ENCODE measurements at places on chromosomes 2 and 18.

- no peak for DNase-seq
Measured at GRCh38 chr2:66489436-66489835, 54.5 kb downstream of the MEIS1 start.

DNA sequence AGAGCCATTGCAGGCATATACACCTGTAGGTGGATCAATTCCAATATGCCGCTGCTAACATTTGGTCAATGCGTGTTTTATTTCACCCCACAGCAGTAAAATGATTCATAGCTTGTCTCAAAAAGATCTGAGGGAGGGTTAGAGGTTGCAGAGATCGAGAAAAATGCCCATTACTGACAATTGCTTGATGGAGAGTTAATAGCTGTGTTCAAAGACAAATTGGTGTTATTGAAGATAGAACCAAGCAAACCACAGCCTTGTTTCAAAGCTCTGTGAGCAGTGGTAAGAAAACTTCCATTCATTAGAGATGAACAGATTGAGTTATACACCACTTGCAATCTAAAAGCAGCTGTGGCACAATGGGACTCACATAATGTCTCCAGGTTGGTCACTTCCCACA, 95.4 kb downstream of the KCNE4 start:
- no peak for DNase-seq

DNA sequence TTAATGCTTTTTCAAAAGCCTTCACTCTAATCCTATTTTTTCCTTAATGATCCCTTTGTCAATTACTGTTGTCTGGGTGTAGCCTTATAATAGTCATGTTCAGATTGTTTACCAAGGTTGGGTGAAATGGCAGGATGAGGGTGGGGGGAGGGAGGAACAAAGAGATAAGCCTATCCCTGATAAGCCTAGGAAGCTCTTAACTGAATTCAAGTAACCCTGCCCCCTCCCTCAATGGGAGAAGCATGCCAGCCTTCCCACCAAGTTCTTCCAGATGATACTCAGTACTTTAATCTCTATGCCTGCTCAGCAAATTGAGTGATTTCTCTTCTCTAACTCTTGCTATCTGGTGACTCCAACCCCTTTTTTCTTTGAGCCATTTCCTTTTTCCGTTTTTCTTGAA, 180.3 kb upstream of the ETAA1 start:
- no peak for DNase-seq

DNA sequence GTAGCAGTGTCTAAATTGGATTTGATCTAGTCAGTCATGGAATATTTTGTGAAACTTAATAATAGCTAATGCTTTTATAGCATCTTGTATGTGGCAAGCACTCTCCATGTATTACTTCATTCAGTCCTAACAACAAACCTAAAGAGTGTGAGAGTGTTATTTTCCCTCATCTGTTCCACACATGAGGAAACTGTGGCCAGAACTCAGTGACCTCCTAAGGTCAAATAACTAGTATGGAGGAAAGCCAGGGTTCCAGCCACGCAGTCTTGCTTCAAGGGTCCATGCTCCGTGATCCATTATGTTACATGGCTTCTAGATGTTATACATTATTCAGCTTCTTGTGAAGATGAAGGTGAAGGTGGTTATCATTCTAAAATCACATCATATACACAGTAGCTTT, 45.5 kb downstream of the TWSG1 start:
- DNase-seq, result no peak

- DNase-seq, result no peak
Measured at GRCh38 chr2:179726461-179727180, 134.8 kb downstream of the ZNF385B start.

DNA sequence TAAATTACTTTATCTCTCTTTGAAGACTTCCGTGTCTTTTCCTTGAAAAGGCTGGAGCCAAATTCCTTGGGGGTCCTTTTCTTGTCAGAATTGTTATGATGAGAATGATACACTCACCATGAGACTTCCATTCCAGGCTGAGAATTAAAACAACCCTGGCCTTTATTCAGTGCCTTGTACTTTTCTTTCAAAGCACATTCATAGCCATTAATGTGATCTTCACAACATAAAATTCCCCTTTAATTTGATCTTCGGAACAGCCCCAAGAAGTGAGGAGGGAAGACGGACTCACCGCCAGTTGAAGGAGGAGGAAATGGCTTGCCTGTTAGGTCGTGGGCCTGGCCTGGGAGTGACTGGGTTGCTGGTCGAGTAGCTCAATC, 127.3 kb downstream of the DDX1 start:
- DNase-seq, result no peak

- no peak for DNase-seq
Measured at GRCh38 chr2:41711736-41712135, 336.1 kb upstream of the PKDCC start.

GRCh38 chr2:234446404-234447076, 50.3 kb downstream of the ARL4C start:
- DNase-seq, result peak; percentile 92

GRCh38 chr2:24179683-24180082, 4.8 kb downstream of the FAM228A start:
- DNase-seq, result no peak

DNA sequence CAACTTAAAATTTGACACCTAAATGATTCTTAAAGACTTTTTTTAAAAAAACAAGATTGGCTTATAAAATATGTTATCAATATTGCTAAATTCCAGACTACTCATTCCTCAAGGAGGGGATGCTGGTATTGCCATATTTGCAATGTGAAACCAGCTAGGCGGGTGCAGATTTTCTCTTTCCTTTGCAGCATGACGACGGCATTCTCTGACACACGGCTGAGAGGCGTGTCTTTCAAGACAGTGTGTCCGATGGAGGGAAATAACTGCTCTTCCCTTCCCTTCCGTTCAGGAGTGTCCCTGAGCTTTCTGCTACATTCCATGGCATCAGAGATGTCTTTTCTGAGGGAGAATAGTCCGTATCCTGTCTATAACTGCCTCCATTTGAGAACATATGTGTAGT, 38.2 kb upstream of the CNGA3 start:
- DNase-seq, result no peak

GRCh38 chr2:224659714-224660113, 56.5 kb downstream of the CCDC195 start:
- no peak for DNase-seq

DNA sequence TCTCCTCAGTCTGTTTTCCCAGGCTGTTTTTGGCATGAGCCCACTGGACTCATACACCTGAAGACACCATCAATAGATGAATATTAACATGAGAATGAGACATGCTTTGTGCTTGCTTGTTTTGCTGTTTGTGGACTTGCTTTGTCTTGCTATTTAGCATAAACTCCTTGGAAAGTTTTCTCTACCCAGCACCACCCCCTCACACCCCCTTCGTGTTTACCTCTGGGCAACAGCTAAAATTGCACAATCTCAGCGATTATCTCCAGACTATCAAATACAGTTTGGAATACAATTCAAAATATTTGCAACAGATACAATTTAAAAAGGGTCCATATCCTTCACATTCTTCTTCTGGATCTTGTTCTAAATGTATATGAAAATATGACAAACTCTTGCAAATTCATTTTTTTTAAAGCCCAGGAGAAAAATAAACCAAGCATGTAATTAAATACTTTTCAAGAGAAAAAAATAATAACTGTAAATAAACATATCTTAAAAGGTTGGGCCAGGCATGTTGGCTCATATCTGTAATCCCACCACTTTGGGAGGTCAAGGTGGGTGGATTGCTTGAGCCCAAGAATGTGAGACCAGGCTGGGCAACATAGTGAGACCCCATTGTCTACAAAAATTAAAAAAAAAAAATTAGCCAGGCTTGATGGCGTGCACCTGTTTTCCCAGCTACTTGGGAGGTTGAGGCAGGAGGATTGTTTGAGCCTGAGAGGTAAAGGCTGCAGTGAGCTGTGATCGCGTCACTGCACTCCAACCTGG, 32.3 kb upstream of the PMAIP1 start:
- DNase-seq, result no peak

DNA sequence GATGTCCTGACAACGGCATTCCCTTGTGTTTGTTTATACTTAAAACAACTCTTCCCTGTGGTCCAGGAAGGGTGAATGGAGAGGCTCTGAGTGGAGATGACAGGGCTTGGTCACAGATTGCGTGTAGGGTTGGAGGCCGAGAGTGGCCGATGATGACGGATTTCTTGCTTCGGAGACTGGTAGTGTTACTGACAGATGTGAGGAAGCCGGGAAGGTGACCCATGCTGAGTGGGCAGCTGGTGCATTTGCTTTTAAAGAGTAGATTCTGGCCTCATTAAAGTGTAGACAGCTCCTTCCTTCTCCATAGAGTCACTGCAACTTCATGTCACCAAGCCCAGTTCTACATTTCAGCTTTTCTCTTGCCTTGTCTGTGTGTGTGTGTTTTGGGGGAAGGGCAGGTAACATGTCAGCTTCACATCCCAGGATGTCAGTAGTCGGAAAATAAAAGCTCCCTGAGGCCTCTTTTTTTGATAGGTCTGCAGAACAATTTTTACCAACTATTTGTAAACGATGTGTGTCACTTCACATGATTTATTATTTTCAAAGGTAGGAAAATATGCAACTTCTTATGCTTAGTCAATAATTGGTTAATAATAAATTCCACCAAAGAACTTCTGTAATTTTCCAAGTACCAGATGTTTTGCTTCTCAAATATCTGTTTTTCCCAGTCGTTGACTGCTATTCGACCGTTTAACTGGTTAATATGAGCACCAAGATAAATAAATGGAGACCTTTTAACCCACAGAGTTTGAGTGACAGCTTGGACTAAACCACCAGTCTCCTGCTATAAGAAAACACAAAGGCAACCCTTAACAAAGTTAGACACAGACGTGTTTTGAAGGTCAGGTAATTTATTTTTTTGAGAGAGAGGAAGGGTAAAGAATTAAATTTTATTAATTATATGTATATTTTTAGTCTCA, 436.9 kb downstream of the SLC4A3 start:
- DNase-seq, result no peak

- no peak for DNase-seq
Measured at GRCh38 chr18:35466815-35467623, 30.7 kb downstream of the INO80C start.

DNA sequence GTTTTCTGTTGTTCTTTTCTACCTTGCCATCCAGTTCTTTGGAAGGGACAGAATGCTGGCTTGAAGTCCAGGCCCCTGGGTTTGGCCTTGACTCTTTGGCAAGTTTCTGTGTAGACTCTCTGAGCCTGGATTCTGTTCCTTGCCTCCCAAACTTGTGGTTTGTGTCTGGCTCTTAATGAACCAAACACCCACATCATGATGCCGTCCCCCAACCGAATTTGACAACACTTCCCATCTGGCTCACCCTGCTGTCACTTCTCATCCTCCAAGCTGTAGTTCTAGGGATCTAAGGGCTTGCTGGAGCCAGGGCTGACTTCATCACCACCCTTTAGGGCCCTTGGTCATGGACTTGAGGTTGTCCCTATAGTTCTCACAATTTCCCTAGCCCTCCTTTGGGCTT, 68.9 kb upstream of the CELF4 start:
- DNase-seq, result no peak

DNA sequence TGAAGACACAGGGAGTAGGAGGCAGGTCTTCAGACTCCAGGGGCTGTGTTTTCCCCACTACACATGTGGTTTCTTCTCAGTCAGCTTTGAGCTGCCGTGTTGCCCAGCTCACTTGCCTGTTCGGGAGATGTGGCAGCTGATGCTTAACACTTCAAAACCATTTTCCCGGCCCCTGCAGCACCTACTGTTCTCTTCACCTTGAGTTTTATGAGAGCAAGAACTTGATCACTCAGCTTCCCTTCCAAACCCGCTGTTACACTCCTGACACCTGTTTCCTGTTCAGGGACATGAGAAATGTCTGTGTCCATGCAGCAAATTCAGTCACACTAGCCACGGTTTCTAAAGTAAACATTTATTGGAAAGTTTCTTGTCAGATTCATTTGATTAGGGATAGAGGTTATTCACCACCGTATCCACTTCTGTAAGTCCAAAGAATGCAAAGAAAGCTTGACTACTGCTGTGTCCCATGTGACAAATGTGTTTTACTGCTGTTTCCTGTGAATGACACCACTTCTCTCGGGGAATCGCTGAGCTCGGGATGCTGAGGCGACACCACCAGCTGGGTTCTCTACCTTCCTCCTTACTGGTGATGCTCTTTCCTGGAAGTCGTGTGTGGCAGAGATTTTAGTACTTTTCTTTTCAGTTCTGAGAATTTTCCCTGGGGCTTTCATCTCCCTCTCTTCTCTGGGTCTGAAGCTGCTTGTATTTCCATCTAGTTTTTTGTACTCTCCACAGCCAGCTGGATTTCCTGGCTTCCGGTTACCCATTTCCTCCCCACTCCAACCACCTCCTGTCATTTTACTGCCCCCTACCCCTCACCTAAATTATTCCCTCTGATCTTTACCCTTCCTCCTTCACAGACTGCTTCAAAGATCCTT, 91.7 kb downstream of the KLF7 start:
- no peak for DNase-seq

GRCh38 chr2:201257956-201258665, 2.2 kb upstream of the CASP8 start:
- DNase-seq, result peak; percentile 95

- DNase-seq, result no peak
Measured at GRCh38 chr2:227379095-227379494, at the start of gene TM4SF20. Gene TM4SF20 (minus strand): TSS chr2:227379306. CDS start chr2:227379268, 38 bp downstream.

DNA sequence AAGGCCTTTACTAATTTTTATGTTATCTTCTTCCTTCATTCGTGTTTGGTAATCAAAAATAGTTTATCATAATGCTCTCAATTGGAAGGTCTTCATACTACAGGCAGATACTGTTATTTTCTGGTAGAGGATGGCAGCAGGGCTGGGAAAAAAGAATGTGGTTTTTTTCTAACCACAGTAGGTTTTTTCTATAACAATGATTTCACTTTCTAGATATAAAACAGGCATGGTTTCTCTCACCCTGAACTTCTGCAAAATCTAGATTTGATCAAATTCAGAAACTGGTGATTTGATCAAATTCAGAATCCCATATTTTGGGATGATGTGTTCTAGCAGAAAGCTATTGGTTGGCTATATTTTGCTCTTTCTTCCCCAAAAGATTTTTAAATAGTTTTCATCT, 27.6 kb downstream of the BCL11A start:
- peak; percentile 54 for DNase-seq

- DNase-seq, result no peak
Measured at GRCh38 chr18:79493801-79494211, 98.1 kb downstream of the NFATC1 start.

DNA sequence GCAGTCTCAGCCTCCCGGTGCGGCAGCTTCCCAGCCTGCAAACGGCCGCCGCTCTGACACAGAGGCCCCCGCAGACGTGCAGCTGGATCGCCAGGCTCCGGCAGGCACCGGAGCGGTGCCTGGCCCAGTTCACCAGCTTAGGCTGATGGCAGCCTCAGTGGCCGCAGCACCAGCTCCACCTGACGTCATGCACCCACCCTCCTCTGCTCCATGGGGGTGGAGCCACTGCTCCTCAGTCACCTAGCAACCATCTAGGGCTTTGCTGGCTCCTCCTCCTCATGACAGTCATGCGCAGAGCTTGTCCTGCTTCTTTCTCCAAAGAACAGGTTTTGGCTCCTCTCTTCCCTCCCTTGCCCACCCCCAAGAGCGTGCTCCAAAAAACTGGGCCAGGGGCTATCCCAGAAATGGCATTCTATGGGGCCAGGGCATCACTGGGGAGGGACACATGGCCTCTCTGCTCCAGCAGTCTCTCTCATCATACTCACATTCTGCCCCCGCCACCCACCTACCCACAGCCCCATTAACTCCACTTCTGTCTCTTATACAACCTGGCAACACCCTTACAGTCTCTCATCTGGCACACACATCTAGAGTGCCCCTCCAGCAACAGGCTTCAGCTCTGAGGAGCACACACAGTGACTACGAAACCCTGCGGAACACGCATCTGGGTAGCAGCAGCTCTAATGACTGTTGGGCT, 5.5 kb downstream of the DCTN1 start:
- DNase-seq, result no peak

GRCh38 chr2:172856606-172857005, 121.0 kb downstream of the RAPGEF4 start:
- DNase-seq, result no peak

- no peak for DNase-seq
Measured at GRCh38 chr2:1231466-1232063, 181.7 kb upstream of the TPO start.
